ENCODE measurements at places on chromosomes 12 and 14. TPM values are rescaled to one million over a fixed set of nuclear protein-coding genes. Genes with fewer than 3 reads are reported as not detected.

RNU4-1 gene
- under 0.01 TPM for total RNA-seq

FAM234B gene
- 7.3 TPM for total RNA-seq

TMPO gene
- total RNA-seq = 83.3 TPM

RNASE7 gene
- not detected for total RNA-seq

CAPZA3 gene
- not detected for total RNA-seq
